Small intestine (tissue), 16 donors: ENCODE measurements at places on chromosomes 16 and 17. TPM values are rescaled to one million over a fixed set of nuclear protein-coding genes. Genes with fewer than 3 reads are reported as not detected.

- H3K4me1 ChIP-seq: no peaks in the 10 kb centered on the region
- H3K4me3 ChIP-seq: no peak overlapping the region
- DNase-seq: no peak
- no peaks in the 10 kb centered on the region for H3K36me3 ChIP-seq
- no peak overlapping the region for H3K27ac ChIP-seq
These were observed 30.0 kb downstream of the TEKT5 start for GRCh38 chr16:10664720-10665126.

- H3K36me3 ChIP-seq: no peaks in the 10 kb centered on the region
- no peak overlapping the region for H3K27ac ChIP-seq
- H3K27me3 ChIP-seq: no peaks in the 10 kb centered on the region
- H3K4me3 ChIP-seq: no peak overlapping the region
- DNase-seq: no peak
- H3K4me1 ChIP-seq: peaks cover 20% of the 10 kb centered on the region
These were observed 212.3 kb downstream of the ZNF423 start for GRCh38 chr16:49643429-49644144.

GRCh38 chr17:42832213-42832933 lies 824 bp upstream of the PSME3 start:
- H3K36me3 ChIP-seq: peaks cover 2% of the 10 kb centered on the region
- H3K4me3 ChIP-seq: peak overlapping the region; percentile 84
- H3K4me1 ChIP-seq: no peaks in the 10 kb centered on the region
- DNase-seq: no peak
- H3K27me3 ChIP-seq: no peaks in the 10 kb centered on the region

DNA sequence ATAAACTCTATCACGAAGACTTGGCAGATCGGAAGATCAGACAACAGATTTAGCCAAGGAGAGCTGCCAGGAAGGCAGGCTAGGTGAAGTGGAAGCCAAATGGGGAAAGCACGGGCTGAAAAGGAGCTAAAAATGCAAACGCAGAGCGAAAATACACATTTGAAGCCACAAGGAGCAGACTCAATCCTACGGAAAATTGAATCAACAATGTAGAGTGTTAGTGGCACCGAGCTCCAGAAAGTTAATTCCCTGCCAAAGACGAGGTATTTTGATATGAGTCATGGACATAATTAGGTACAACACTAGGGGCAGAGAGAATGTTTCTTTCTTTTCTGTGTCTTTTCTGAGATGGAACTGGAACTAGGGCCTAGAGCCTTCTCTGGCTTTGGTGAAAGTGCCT lies 20.7 kb downstream of the GSG1L start:
- H3K4me1 ChIP-seq: no peaks in the 10 kb centered on the region
- no peak overlapping the region for H3K27ac ChIP-seq
- no peak overlapping the region for H3K4me3 ChIP-seq
- no peaks in the 10 kb centered on the region for H3K36me3 ChIP-seq

EFCAB5 gene
- polyA plus RNA-seq: 2.7 TPM

KDM6B gene
- 26.1 TPM for polyA plus RNA-seq

C16orf82 gene
- not detected for polyA plus RNA-seq

LRRC75A gene
- 48.1 TPM for polyA plus RNA-seq
